SK-N-SH treated with all-trans-retinoic acid at 6 μM for 48 hours (cell line): ENCODE measurements at places on chromosomes 3 and 15.

DNA sequence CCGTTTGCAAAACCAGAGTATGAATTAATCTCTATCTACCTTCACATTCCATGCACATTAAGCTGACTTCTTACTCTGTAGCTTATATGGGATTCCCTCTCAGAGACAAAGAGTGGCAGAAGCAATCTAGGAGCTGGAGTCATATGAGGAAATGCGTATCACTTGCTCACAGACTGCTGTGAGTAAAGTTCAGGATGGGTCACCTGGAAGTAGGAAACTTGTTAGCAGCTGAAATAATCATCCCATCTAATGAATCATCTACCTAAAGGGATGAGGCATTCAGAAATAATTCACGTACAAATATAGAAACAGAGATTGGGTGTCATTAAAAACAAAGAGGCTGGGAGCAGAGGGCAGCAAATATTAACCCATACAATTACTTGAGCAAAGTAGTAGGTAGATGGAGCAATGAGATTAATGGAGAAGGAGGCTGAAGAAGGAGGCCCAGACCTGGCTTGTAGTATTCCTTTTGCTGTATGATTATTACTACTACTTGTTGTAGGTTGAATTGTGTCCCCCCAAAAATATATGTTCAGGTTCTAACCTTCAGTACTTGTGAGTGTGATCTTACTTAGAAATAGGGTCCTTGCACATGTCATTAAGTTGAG lies 866.3 kb downstream of the ROBO2 start:
- ATAC-seq: no peak

DNA sequence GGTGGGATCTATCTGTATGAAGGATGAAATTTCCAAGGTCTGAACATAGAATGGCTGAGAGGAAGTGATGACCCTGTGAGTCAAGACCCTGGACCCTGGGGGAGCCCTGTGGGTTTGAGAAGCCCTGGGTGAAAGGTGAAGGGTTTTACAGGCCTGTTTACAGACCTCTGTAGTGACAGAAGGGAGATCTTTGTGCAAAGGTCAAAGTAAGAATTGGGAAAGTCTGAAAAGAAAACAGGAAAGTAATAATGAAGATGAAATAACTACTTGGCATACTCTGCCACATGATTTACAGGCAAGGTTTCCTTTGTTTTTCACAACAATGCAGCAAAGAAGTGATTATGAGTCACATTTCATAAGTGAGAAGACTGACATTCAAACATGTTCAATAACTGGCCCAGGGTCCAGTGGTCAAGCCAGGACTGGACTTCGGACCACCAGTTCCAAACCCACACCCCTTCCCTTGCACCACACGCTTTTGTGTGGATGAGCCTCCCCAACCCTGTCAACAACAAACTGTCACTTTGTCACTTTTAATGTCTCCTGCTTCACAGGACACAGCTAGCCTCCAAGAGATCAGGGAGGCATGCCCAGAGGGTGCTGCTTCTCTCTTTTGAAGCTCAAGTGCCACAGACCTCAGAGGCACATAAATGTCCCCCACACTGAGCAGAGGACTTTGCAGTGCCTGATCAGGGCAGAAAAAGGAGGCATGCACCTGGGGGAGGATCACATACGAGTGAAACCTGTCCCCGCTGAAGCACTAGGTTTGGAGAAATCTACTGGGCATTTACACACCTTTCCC lies 21.5 kb downstream of the CD86 start:
- no peak for ATAC-seq

DNA sequence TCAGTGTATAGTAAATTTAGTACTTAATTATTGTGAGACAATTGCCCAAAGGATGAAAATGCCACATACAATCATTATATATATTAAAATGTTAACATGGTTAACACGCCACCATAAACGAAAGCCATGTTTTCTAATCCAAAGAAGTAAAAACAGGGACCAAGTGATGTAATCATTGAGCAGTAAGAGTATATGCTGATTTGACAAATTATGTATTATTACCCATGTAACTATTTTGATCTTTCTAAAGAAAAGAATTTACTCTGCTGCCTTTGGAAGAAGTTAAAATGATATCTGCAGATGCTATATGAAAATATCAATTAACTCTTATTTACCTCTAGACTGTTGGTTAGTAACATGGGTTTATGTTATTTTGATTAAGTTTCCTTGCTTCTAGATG lies 150.2 kb downstream of the NAALADL2 start:
- no peak for ATAC-seq

DNA sequence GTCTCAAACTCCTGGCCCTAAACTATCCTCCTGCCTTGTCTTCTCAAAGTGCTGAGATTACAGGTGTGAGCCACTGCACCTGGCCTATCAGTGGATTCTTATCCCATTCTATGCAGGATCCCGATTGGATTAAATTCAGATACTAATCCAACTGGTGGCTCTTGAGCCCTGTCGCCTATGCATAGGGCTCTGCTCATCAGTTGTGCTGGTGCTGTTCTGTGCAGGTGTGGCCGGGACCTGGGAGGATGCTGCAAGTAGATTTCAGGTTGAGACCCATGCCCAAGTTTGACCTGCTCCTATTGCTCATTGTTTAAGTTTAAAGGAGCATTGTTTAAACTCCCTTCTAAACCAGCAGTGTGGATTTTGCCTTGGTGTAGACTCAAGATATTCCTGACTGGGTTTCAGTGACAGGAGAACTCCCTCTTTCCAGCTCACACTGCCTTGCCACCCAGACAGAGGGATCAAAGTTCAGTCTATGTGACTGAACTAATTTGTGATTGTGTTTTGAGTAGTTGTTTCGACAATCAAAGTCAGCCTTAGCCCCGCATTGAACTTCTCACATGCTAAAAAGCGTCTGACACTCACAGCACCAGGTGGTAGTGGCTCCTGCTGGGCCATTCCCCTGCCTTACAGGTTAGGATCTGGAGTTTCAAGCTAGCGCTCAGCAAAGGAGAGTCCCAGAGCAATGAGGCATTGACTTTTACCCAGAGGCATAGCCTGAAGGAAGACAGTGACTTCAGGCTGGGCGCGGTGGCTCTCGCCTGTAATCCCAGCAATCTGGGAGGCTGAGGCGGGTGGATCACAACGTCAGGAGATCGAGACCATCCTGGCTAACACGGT lies 45.0 kb upstream of the PIK3CB start:
- ATAC-seq: no peak

GRCh38 chr15:43531018-43531670 lies 13.7 kb downstream of the MAP1A start:
- no peak; the same call in 1 of the 3 replicates for ATAC-seq

DNA sequence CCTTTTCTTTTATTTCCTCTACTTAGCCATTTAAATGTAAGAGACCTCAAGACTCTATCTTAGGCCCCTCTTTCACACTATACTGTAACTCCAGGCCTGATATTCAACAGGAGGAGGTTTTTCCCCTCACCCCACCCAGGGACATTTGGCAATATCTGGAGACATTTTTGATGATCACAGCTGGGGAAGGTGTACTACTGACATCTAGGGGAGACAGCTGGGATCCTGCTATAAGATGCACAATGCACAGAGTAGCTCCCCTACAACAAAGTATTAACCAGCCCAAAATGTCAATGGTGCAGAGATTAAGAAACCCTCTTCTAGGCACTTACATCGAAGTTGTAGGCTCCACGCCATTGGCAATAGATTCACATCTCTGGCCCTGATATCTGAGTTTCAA lies 517.5 kb upstream of the UBE2E2 start:
- ATAC-seq: peak; percentile 63

- ATAC-seq: peak; percentile 91
Observed at GRCh38 chr15:74988007-74988800, 7.2 kb upstream of the SCAMP5 start.

DNA sequence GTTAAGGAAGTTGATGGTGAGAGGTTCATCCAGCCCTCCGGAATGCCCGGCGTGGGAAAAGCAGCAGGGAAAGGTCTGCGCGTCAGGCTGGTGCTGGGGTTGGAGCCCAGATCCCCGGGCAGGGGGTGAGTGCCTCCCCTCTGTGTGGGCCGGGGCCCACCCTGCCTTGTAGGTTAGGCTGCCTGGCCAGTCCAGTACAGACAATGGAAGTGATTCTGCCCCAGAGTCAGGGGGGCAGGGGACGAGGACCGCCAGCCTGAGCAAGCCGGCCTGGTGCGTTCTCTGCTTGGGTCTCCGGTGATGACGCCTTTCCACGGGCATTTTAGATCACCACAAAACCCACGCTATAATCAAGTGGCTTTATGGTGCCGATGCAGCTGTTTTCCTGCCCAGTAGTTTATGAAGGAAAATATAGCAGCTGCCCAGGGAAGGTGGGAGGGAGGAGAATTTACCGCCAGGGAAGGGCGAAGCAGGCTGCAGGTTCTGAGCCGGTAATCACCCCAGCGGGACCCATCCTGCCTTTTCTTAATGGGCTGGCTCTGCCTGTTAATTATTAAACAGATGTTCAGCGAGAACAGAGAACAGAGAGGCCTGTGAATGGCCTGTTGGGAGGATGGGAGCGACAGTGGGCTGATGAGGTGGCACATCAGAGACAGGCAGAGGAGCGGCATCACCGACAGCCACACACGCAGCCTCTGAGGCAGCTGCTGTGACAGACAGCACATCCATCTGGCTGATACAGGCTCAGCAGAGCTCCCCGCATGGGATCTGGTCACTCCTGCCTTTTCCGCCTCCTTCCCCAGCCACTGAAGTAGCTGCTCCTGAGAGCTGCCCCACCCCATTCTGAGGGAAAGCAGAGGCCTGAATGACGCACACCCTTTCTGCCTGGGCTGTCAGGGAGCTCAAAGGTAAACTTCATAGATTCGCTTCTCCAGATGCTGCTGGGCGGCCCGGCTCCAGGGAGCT lies 35.2 kb downstream of the BDH1 start:
- ATAC-seq: peak; percentile 60

GRCh38 chr15:40845511-40846284 lies 1.9 kb downstream of the SPINT1 start:
- no peak for ATAC-seq

DNA sequence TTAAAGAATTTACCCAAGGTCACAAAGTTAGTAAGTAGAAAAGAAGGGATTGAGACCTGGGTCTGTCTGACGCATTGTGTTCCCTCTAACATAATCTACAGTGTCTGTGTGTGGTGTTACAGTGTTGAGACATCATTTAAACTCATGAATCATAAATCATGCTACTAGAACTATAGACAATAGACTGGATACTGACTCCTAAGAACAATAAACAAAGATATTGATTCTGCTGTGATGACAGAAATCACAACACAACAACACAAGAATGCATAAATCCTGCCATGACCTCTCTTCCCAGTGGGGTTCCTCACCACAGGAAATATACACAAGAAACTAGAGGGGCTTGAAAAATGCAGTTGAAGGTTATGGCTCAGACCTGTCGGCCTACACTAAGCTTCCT lies 44.3 kb downstream of the TRIM69 start:
- no peak for ATAC-seq

GRCh38 chr15:96737408-96737807 lies 406.9 kb downstream of the NR2F2 start:
- no peak for ATAC-seq

- no peak for ATAC-seq
Observed at GRCh38 chr3:148709560-148710253, 12.0 kb downstream of the AGTR1 start.

GRCh38 chr3:23659840-23660430 lies 145.8 kb upstream of the UBE2E1 start:
- no peak for ATAC-seq

DNA sequence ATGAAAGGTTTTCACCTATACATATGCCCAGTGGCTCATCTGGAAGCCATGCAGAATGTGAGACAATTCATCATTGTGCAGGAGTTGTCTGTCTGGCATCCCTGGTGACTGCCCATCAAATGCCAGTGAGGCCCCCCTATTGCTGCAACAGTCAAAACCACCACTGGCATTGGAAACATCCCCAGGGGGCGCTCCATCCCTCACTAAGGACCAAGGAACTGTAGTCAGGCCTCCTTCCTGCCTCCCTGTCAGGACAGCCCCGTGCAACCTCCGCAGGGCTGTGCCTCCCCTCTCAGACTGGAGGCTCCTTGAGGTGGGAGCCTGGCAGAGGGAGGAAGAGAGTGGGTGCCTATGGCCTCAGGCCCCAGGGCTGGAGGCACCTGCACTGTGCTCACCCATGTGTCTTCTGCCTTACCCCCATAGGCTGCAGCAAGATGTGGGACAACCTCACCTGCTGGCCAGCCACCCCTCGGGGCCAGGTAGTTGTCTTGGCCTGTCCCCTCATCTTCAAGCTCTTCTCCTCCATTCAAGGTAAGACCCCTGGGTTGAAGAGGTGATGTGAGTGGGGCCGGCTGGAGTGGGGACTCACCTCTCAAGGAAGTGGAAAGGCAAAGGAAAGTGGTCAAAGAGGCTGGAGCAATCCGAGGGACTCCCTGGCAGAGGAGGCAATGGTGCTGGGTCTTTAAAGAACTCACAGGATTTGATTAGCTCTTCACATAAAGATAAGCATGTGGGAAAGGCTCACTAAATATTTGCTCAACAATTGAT lies 16.5 kb downstream of the VIPR1 start:
- ATAC-seq: peak; percentile 41; the same call in 2 of the 3 replicates

DNA sequence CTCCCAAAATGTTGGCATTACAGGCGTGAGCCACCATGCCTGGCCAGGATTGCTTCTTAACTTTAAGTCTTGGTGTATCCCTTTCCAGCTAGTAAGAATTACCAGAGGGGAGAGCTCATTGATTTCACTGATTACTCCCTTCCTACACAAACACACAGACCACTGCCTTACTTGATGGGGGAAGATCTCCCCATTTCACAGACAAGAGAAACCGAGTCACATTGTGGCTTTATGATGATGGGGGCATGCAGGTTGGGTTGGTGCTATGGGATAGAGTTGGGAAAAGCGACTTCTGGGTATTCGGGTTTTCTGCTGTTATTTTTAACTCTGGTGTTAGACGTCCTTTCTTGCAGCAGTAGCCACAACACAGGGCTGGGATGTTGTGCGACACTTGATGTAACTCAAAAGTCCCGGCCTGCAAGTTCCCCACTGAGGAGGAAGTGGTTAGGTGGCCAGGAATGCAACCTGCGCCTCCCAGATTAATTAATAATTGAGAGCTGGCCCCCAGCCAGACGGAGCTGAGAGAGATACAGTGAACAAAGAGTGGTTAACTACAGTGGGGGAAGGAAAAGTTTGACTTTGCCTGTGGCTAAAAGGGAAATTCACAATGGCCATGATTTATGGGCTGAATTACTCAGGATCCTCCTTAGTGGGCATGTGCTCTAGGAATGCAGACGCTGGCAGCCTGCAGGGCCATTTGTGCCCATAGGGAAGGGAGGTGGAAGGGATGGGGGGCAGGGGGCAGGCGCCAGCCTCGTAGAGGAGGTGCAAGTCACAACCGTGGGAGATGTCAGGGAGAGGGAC lies 63.6 kb downstream of the SMAD6 start:
- peak; percentile 67 for ATAC-seq

DNA sequence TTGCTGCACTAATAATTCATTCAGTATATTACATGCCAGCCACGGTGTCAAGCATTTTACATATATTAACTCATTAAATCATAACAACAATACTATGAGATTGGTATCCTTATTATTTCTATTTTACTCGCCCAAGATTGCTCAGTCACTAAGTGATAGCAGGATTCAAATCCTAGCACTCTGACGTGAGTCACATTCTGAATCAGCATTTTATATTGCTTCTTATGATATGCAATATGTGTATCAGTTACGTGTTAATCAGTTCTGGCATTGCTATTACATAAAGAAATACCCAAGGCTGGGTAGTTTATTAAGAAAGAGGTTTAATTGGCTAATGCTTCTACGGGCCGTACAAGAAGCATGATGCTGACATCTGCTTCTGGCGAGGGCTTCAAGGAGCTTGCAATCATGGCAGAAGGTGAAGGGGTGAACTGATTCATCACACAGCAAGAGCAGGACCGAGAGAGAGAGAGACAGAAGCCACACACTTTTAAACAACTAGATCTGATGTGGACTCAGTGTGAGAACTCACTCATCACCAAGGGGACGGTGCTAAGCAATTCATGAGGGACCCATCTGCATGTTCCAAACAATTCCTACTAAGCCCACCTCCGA lies 166.5 kb upstream of the TMCO5A start:
- ATAC-seq: no peak

GRCh38 chr3:152232679-152233078 lies 36.0 kb upstream of the MBNL1 start:
- no peak for ATAC-seq
